ENCODE measurements at places on chromosomes 4 and X. TPM values are rescaled to one million over a fixed set of nuclear protein-coding genes. Genes with fewer than 3 reads are reported as not detected.

DNA sequence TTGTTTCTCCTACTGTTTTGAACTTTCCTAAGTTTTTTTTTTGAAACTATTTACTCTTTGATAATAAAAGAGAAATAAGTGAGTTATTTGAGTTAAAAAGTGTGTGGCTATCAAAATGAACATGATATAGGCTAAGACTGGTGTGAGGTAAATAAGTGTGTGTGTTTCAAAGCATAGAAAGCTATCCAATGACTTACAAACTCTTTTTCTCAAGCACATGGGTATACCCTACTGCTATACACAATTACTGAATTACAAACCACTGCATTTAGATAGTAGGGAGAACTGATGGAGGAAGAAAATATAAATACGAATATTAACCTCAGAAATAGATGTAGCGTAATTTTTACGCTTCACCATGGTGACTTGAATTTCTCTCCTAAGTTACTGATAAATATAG is 305.8 kb upstream of the ANXA10 start:
- no peak for DNase-seq
- H3K27me3 ChIP-seq, result no peaks in the 10 kb centered on the region
- no peaks in the 10 kb centered on the region for H3K36me3 ChIP-seq
- no peak overlapping the region for H3K27ac ChIP-seq

- no peak overlapping the region for H3K27ac ChIP-seq
- no peak for DNase-seq
- no peaks in the 10 kb centered on the region for H3K36me3 ChIP-seq
- H3K4me3 ChIP-seq, result no peak overlapping the region
- H3K4me1 ChIP-seq, result peaks cover 9% of the 10 kb centered on the region
Observed at GRCh38 chr4:14520171-14520570, 482.1 kb upstream of the CPEB2 start.

- H3K27me3 ChIP-seq, result no peaks in the 10 kb centered on the region
- no peaks in the 10 kb centered on the region for H3K36me3 ChIP-seq
- peaks cover 4% of the 10 kb centered on the region for H3K4me1 ChIP-seq
Observed at GRCh38 chr4:155624478-155624877, 42.2 kb upstream of the GUCY1A1 start.

DNA sequence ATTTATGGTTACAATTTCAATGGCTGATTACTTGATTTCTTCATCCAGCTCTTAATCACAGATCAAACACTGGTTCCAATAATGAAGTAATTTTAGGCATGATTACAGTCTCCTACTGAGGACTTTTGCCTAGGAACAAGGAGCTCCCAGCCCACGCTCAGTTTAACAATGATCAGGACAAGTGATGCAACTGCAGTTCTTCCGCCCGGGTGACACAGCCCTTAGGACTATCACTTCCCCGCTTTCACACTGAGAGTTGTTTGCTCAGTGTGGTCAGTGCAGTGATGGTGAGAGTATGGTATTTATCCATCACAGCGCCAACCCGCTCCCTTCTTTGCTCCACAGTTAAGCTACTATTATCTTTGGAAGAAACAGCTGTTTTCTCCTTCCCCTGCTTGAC is 203.2 kb upstream of the MBNL3 start:
- DNase-seq, result no peak
- no peaks in the 10 kb centered on the region for H3K36me3 ChIP-seq
- H3K4me1 ChIP-seq, result no peaks in the 10 kb centered on the region
- no peaks in the 10 kb centered on the region for H3K27me3 ChIP-seq

DNA sequence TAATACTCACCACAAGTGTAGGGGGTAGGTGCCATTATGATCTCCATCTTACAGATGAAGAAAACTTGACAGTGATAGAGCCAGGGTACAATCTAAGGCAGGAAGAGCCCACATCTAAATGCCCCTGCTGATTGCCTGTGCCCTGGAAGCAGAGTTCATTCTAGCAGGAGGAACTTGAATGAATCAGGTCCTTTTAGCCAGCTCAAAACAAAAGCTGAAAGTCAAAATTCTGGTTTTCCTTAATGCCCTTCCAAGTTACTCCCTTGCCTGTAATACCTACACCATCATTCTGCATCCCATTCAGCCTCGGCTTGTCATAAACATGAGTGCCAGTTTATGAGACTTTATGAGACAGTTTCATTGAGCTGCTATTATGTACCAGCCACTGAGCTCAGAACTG is 89.6 kb downstream of the SCD5 start:
- H3K36me3 ChIP-seq, result no peaks in the 10 kb centered on the region
- H3K27me3 ChIP-seq, result no peaks in the 10 kb centered on the region
- no peak overlapping the region for H3K4me3 ChIP-seq
- H3K4me1 ChIP-seq, result no peaks in the 10 kb centered on the region
- no peak overlapping the region for H3K27ac ChIP-seq

GRCh38 chrX:2320580-2321327 is 180.0 kb downstream of the DHRSX start:
- H3K36me3 ChIP-seq, result no peaks in the 10 kb centered on the region
- no peaks in the 10 kb centered on the region for H3K27me3 ChIP-seq
- H3K4me3 ChIP-seq, result no peak overlapping the region
- H3K4me1 ChIP-seq, result no peaks in the 10 kb centered on the region

DNA sequence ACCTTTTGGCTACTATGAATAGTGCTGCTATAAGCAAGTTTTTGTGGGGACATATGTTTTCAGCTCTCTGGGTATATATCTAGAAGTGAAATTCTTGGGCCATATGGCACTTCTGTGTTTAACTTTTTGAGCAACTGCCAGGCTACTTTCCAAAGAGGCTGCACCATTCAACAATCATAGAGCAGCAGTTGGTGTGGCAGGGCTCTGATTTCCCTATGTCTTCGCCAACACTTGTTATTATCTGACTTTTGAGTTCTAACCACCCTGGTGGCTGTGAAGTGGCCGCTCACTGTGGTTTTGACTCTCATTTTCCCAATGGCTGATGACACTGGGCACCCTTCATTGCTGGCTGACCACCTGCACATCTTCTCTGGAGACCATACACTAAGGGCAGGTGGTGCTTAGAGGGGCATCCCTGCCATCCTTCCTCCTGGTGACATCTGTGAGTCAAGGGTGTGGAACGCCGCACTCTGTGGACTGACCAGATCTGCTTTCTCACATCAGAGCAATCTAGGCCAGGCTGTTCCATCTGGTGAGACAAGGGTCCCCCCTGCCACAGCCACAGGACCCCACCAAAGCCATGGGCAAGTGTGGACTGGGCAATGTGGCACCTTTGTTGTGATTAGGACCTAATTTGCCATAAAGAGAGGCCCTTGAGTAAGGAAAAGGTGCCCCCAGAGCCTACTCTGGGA is 49.6 kb downstream of the ZFYVE28 start:
- DNase-seq, result no peak
- no peaks in the 10 kb centered on the region for H3K36me3 ChIP-seq
- H3K27ac ChIP-seq, result no peak overlapping the region
- H3K4me3 ChIP-seq, result no peak overlapping the region

- no peaks in the 10 kb centered on the region for H3K4me1 ChIP-seq
- no peak overlapping the region for H3K4me3 ChIP-seq
- peaks cover 20% of the 10 kb centered on the region for H3K36me3 ChIP-seq
- no peak overlapping the region for H3K27ac ChIP-seq
- no peak for DNase-seq
Observed at GRCh38 chr4:122744229-122744628, 11.7 kb downstream of the BBS12 start.

GRCh38 chr4:99043346-99043745 is 45.2 kb downstream of the ADH5 start:
- no peak for DNase-seq
- H3K4me1 ChIP-seq, result no peaks in the 10 kb centered on the region
- no peaks in the 10 kb centered on the region for H3K27me3 ChIP-seq
- peaks cover 7% of the 10 kb centered on the region for H3K36me3 ChIP-seq
- H3K4me3 ChIP-seq, result no peak overlapping the region

- no peaks in the 10 kb centered on the region for H3K4me1 ChIP-seq
- no peak for DNase-seq
- no peak overlapping the region for H3K27ac ChIP-seq
- H3K36me3 ChIP-seq, result no peaks in the 10 kb centered on the region
- H3K27me3 ChIP-seq, result no peaks in the 10 kb centered on the region
Observed at GRCh38 chr4:122073615-122074014, 78.5 kb upstream of the BLTP1 start.

GRCh38 chrX:15336023-15336413 is 695 bp upstream of the PIGA start:
- H3K27me3 ChIP-seq, result no peaks in the 10 kb centered on the region
- no peaks in the 10 kb centered on the region for H3K36me3 ChIP-seq
- no peak for DNase-seq

GRCh38 chrX:55120761-55121358 is 32.0 kb downstream of the PAGE2 start:
- no peak overlapping the region for H3K27ac ChIP-seq
- DNase-seq, result no peak
- no peak overlapping the region for H3K4me3 ChIP-seq
- no peaks in the 10 kb centered on the region for H3K27me3 ChIP-seq
- H3K4me1 ChIP-seq, result no peaks in the 10 kb centered on the region

DNA sequence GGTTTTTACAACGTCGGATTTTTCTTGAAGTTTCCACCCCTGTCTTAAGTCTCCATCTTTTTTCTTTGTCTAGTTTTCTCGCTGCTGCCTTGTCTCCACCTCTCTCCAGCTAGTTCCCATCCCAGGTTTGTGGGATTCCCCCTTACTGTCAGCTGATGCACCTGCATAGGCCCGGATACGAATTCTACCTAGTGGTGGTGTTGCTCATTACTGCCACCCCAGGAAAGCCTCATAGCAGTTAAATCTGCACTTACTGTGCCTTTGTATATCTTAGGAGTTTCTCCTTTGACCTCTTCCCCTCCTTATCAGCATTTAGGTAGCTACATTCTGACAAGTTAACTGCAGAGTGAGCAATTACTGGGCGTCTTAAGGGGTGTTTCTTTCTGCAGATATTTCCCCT is 1693.1 kb upstream of the TENM3 start:
- H3K27me3 ChIP-seq, result no peaks in the 10 kb centered on the region
- no peak overlapping the region for H3K27ac ChIP-seq
- H3K4me3 ChIP-seq, result no peak overlapping the region
- DNase-seq, result no peak
- no peaks in the 10 kb centered on the region for H3K36me3 ChIP-seq
- no peaks in the 10 kb centered on the region for H3K4me1 ChIP-seq

Gene DCAF8L2
- not detected for total RNA-seq

Gene SOX3
- total RNA-seq, result not detected

Gene SCRG1
- 9.7 TPM for total RNA-seq

Gene RIPPLY1
- total RNA-seq, result not detected

Gene ESX1
- not detected for total RNA-seq

Gene CT45A5
- not detected for total RNA-seq

Gene NAA15
- 24.4 TPM for total RNA-seq
